EL (cell line): ENCODE measurements at places on chromosomes 5 and 9.

DNA sequence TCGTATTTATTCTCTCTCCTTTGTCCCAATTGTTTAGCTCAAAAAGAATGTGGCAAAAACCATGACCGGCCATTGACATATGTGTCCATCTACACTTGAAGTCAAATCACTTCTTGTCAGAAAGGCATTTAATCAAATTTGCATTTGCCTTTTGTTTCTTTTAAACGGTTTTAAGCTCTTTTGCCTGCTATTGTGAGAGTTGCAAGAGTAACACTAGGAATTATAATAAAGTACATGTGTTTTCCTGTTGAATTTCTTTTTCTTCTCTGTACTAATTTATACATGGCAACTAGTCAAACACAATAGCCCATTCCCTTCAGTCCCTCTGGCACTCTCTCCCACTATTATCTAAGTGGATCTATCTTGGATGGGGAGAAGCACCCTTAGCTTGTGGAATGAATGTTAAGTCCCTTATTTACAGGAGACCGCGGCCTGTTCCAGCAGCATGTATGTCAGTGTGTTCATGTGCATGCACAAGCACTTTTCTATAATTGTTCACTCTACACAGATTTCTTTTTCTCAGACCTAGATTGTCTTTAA is 3.2 kb downstream of the ADAMTSL1 start:
- no peak for DNase-seq

GRCh38 chr9:136808075-136808805 is 492 bp downstream of the RABL6 start:
- peak; percentile 19 for DNase-seq

DNA sequence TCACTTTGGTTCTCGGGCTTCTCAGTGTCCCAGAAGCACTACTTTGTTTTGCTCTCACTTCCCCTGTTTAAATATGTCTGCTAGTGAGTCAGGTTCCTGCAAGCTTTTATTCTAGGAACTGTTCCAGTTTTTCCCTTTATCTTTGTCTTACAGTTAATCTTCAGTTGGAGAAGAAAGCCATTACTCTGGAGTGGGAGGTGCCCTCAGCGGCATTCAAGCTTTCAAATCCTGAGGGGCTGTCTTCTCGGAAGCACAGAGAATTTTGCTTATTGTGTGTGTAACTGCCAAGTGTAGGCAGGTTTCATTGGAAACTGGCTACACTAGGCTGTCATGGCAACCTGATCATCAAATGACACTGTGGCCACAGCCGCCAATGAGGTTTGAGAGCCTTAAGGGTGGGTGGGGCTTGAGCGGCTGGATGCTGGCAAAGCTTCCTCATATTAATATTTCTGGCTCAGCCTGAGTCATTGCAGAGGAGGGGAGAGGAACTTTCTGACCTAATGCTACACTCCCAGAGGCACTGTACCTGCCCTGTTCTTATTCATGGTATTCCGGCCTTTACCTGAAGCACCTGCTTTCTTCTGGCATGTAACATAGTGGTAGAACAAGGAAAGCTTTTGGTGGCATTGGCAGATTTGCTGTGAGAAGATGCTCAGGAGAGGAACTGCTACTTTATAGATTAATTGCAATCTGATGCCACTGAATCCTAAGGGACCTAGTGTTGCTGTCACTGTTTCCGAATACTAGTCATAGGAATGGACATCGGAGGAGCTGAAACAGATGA is 26.3 kb downstream of the SLC25A25 start:
- DNase-seq = peak; percentile 98

DNA sequence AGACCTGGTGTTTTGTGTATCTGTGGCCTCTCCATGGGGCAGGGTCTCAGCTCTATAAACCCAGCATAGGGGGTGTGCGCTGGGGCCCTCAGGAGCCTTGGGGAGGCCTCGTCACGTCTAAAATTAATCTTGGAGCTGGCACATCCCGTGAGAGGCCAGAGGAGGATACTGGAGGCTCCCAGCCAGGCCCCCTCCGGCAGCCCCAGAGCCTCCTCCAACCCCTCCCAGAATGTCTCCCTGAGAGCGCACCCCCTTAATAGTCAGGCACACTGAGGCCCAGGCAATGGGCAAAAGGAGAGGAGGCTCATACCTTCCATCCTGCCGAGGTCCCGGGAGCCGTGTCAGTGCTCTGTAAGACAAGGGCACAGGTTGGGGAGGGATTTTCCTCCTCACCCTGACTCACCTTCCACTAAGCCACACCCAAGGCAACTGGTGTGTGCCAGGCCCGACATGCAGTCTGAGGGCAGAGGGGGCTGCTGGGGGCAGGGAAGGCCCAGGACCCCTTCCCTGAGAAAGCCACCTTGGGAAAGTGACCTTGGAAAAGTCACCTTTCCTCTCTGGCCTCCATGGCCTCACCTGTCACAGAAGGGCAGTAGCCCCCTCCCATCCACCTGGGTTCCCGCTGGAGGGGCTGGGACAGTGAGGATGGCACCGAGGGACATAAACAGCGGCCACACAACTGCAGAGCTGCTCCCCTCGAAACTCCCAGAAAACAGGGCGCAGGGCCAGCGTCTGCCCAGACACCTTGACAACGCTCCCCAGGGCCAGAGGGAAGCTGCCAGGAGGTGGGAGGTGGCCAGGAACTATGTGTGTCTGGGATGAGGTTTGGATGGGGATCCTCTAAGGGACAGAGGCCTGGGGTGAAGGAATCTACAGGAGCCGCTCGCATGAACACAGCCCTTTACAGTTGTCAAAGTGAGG is 2.9 kb downstream of the AK1 start:
- no peak for DNase-seq

- DNase-seq = peak; percentile 91
Measured at GRCh38 chr5:172901788-172902496, 57.3 kb upstream of the RPL26L1 start.

DNA sequence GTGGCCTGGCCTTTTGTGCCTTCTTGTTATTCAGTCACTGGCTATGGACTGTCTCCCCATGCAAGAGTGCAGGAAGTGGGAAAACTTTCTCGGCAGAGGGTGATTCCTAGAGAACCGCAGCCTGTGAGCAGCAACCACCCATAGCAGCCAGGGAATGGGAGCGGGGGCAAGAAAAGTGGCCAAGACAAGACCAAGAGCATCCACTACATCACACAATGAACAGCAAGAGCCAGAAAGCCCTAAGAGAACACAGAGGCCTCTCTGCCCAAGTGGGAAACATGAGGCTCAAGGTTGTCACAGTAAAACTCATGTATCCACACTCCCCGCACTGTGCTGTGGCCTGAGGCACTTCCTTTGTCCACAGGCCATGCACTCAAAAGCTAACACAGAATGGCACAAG is 129.1 kb upstream of the FSTL4 start:
- DNase-seq = no peak

GRCh38 chr9:94005272-94005901 is 50.2 kb upstream of the BARX1 start:
- peak; percentile 41 for DNase-seq

GRCh38 chr5:72305194-72306142 is 14.6 kb downstream of the MRPS27 start:
- DNase-seq = no peak

- DNase-seq = no peak
Measured at GRCh38 chr9:92650839-92651621, 18.9 kb downstream of the IPPK start.

DNA sequence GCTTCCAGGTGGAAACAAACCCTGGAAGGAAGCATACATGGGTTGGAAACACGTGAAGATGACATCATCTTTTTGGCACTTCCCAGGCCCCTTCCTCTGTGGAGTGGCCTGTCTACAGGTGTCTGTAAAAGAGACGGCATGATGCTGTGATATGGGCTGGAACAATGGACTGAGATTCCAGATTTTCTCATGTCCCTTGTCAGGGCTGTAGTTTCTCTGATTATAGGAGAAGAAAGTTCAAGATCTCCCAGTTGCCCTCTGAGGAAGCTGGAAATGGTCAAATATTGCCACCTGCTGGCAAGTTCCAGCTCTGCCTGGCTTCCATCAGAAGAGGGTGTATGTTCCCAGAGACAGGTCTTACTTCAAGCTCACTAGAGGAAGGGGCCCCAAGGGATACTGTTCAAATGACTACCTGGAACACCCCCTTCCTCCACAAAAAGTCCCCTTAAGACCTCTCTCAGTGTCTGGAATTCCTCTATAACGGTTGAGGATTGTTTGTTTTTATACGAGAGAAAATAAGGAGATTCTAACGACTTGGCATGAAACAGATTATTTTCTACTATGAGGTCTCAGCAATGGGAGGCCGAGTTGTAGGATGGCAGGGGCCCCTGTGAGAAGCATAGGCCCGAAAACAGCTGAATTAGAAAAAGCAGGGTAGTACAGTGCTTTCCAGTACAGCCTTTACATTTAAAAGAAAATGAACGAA is 7.3 kb upstream of the ANXA6 start:
- DNase-seq = peak; percentile 77

DNA sequence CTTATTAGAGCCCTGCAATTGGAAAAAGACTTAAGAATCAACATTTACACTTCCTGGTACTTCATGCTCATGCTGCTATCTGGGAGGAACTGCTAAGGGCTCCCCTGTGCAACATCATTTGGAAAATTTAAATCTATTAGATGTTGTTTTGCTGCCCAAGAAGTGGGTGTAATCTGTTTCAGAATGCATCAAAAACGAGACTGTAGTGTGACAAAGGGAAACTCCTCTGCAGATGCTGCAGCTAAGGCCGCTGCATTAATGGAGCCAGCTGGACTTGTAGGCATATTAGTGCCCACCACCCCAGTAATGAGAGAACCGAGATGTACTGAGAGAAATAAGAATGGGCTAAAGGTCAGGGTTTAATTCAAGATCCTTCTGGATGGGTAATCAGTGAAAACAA is 11.1 kb upstream of the PAIP1 start:
- no peak for DNase-seq

GRCh38 chr5:124001036-124001615 is 489.1 kb downstream of the CSNK1G3 start:
- peak; percentile 42 for DNase-seq

- DNase-seq = no peak
Measured at GRCh38 chr5:10987276-10987924, 226.4 kb upstream of the DAP start.

GRCh38 chr5:142618130-142618523 is 67.8 kb downstream of the FGF1 start:
- DNase-seq = peak; percentile 88

GRCh38 chr9:116541402-116541801 is 145.7 kb upstream of the TRIM32 start:
- no peak for DNase-seq

- no peak for DNase-seq
Measured at GRCh38 chr9:87572719-87573118, 75.1 kb downstream of the DAPK1 start.

DNA sequence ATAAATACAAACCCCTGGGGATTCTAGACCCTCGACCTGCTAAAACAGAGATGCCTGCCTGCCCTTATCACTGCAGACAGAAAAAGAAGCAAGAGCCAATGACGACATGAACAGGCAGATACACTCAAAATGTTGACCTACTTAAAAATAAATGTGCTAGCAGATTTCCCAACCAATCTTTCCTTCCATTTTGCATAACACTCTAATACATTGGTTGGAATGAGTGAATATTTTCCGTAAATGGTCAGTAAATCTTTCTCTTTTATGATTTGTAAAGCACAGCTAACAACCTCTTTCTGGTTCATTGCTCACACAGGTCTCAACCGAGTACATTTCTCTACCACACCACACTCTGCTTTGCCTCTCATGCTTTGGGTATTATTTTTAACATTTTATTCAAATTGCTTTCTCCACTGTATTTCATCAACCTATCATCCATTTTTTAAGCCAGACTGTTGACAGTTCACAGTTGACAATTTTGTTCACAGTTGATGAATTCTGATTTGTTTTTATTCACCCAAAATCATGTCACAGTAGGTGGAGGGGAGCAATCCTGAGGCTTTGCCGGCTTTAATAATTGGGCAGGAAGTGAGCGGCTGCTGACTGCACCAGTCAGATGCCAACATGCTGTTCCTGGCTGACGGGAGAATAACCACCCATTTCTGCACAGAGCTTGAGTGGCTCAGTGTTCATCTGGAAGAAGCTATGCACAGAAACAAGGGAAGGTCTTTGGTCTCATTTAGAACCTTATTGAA is 426.6 kb downstream of the SPOCK1 start:
- peak; percentile 23 for DNase-seq

DNA sequence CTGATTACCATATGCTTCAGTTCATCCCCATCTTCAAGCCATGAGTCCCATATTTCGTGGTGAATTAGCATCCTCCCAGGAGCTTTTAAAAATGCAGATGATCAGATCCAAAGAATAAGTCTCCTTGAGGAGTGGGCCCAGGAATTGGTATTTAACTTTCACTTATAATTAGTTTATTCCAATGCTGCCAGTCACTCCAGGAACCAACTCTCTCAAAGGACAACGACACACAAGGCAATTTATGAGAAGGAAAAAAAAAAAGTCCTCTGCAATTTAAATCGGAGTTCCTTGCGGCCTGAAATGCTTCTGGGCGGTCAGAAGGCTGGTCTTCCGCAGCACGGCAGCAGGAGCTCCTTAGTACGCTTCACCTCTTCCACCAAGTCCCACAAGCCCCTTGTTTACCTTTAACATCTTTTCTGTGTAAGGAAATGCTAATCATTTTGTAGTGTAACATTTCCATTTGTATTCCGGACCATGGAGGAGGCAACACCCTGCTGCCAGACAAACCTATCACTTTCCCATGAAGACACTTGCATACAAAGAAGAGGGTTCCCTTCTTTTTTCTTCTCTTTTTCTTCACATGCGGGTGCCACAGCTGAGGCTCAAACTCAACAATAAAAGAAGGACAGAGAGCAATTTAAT is 16.3 kb upstream of the KCNV2 start:
- DNase-seq = no peak

- no peak for DNase-seq
Measured at GRCh38 chr5:138594305-138595058, 19.3 kb upstream of the HSPA9 start.

DNA sequence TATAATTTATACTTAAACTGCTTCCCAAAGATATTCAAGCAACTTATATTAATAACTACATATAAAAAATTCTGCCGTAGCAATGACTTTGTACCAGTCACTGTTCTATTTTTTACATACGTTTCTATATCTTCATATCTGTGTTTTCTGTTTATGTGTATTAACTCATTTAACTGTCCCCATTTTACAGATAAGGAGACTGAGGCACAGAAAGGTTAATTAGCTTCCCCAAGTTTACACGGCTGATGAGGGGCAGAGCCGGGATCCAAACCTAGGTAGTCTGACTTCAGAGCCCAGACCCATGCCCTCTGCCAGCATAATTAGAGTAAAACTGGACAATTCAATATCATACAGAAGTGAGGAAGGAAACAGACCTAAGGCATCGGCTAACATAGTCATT is 259.7 kb upstream of the TUT7 start:
- no peak for DNase-seq

GRCh38 chr9:91155181-91155580 is 206.5 kb downstream of the AUH start:
- DNase-seq = no peak

DNA sequence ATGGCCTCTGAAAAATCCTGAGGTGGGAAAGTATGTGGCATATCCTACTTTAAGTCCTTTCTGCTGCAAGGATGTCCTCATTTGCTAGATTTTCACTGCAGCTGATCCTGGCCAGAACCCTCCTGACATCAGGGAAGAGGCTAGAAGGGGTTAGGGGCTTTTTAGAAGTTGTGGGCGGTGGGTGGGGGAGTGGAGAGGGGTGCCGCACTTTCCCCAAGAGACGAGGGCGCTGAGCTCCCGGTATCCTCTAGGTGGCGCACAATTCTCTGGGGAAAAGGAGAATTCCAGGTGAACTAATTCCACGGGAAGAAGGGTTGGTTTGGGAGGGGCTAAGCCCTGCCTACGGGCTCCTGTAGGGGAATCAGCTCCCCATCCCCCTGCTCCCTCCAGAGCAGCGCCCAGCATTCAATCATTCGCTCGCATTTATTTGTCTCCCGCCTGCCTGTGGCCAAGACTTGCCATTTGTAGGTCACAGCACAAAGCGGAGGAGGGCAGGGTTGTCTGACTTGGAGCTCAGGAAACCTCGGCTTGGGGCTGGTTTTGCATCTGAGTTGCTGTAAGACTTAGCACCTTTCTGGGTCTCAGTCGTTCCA is 42.9 kb upstream of the HAND1 start:
- DNase-seq = no peak
